GM10248 (cell line): ENCODE measurements at places on chromosomes 5 and 9.

- peak; percentile 31 for DNase-seq
These were observed 524 bp downstream of the CCNB1 start for GRCh38 chr5:69167493-69167855.

DNA sequence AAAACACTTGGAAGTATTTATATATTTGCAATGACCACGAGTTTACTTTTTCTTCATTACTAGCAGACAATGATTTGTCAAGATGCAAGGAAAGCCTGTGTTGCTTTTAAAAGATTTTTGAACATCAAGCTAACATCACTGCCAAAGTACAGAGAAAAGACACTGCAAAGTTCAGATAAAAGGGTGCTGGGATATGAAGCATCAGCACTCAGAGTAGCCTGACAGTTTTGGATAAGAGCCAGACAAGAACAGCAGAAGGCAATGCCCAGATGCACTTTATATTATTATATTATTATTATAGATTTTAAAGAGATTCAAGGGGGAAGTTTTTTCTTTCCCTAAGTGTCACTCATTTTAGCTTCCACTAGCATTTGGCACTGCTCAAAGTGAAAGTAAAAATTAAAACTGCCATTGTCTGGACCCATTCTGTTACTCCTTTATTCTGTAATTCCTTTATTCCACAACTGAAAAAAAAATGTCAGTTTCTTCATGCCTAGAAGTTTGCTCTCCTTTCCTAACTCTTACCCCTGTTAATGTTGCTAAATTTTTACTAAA lies 240.6 kb downstream of the EFNA5 start:
- DNase-seq = no peak

DNA sequence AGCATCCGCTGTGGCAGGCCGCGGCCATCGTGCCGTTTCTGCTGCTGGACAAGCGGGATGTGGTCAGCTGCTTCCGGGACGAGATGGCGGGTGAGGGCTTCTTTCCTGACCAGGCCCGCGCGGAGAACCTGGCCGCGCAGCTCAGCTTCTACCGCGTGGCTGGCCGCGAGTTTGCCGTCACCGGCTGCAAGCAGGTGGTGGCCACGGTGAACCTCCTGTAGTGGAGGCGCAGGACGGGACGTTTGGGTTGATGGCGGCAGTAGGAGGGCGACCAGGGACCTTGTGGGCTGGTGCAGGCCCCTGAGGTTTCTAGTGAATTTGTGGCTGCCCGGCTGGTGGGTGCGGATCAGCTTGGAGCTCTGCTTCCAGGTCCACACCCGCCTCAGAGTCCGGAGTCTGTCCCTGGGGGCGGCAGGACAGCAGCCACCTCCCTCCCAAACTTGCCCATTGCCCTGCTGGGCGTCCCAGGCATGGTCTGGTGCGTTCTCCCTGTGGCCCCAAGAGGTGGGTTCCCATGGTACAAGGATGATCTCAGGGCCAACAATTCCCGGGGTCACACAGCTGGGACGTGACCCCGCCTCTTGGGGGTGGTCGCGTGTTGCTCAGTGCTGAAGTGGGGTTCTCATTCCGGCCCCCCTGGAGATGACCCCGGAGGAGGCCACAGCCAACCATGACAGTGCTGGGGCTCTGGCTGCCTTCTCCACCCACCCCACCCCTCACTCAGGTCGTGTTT lies 2.4 kb downstream of the TOR4A start:
- DNase-seq = no peak

GRCh38 chr9:106885451-106885850 lies 22.5 kb downstream of the ZNF462 start:
- no peak for DNase-seq

- DNase-seq = no peak
These were observed 89.3 kb downstream of the ZCCHC7 start for GRCh38 chr9:37209431-37210386.

DNA sequence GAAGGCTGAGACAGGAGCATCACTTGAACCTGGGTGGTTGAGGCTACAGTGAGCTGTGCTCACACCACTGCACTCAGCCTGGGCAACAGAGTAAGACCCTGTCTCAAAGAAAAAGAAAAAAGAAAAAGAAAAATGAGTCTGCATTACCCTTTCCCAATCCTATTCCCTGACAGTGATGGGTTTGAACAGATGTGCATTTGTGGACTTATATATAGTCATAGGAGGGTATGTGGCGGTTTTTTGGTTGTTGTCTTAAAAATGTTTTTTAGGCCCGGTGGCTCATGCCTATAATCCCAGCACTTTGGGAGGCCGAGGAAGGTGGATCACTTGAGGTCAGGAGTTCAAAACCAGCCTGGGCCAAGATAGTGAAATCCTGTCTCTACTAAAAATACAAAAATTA lies 13.4 kb downstream of the HDHD3 start:
- no peak for DNase-seq

DNA sequence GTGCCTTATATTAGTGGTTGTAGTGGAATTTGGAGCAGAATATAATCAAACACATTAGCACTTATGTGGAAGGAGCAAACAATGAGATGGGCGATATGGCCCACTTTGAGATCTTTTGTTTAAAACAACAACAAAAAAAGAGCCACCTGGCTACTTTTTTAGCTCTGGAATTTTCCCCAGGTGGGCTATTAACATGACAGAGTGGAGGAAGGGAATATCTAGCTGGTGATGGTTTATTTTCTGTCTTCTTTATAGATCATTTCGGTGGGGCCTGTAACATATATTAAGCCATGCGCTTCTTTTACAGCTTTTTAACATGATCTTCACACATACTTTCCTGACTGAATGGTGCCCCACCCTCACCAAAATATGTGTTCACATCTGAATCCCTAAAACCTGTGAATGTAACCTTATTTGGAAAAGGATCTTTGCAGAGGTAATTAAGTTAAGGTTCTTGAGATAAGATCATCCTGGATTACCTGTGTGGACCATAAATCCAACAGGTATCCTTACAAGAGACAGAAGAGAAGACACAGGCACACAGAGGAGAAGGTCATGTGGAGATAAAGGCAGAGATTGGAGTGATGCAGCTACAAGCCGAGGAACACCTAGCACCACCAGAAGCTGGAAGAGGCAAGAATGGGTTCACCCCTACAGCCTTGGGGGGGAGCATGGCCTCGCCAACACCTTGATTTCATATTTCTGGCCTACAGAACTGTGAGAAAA lies 16.6 kb upstream of the ENTREP1 start:
- no peak for DNase-seq

DNA sequence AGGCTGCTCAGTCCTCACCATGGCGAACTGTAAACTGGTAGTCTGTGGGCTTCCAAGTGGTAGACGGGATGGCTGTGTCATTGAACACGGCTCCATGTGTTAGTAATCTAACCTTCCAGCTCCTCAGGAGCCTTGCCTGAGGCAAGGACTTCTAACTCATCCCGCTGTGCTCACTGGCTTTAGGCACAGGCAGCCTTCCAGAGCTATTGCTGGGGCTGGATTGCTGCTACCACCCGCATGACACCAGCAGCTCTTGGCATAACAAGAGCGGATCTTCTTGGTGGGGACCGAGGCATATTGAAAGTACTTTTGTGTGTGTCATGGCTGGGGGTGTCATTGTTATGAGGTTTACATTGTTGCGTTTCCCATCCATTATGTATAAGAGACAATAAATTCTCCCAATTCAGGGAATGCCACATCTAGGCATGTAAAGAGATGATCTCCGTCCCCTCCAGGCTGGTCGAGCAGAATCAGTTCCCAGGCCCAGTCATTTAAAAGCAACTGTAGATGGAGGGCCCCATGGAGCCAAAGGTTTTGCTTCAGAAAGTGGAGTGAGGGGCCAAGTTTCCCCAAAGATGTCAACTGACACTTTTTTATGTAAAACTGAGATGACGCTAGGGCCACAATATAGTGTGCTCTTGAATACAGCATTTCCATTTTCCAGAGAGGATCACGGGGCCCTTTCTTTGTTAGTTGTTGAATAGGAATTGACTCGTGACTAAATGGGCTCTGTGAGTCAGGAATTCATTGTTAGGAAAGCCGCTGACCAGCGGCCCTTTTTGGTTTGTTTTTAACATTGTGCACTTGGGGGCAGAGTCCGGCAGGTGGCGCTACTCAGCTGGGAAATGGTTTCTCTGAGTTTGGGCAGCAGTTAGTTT lies 759.5 kb downstream of the TAF11L14 start:
- peak; percentile 44 for DNase-seq

- no peak for DNase-seq
These were observed 844 bp upstream of the MCCC2 start for GRCh38 chr5:71586052-71586940.

DNA sequence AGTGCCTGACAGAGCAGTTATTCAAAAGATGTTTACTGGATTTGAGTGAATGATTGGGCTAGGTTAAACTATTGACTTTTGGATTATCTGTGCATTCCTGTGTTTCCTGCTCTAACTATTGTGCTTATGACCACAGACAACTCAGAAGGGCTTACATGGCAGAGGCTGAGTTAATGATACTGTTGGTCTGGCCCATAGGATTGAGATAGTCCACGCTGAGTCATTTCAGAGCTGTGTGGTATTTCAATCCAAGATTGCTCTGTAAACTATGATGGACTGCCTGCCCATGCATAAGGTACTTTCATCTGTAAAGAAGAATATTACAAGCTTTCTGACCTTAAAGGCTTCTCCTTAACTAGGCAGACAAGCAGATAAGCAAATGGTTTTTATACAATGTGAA lies 49.1 kb upstream of the SLIT3 start:
- no peak for DNase-seq

DNA sequence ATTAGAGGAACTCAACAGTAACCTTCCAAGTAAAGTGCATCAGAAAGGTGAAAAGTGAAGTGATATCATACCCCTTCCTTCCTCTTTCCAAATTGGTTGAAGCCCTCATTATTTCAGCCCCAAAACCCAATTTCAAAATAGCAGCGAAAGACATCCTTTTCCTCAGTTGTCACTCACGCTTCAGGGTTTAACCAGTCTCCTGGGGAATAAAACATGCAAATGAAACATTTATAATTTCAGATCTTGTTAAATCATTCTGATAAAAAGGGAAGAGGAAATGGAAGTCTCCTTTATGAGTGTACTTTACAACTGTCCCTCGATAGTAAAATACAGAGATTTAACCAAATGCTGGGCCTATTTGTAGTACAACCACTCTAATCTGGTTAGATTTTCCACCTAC lies 22.5 kb downstream of the TRPM6 start:
- no peak for DNase-seq

DNA sequence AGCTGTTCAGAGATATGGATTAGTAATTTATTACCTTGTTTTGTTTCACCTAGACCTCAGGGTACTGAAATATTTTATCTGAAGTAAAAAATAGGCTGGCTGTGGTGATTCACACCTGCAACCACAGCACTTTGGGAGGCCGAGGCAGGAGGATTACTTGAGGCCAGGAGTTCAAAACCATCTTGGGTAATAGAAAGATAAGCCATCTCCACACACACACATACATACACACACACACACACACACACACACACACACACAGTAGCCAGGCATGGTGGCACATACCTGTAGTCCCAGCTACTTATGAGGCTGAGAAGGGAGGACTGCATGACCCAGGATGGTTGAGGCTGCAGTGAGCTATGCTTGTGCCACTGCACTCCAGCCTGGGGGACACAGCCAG lies 3.7 kb downstream of the ANXA2R start:
- no peak for DNase-seq

DNA sequence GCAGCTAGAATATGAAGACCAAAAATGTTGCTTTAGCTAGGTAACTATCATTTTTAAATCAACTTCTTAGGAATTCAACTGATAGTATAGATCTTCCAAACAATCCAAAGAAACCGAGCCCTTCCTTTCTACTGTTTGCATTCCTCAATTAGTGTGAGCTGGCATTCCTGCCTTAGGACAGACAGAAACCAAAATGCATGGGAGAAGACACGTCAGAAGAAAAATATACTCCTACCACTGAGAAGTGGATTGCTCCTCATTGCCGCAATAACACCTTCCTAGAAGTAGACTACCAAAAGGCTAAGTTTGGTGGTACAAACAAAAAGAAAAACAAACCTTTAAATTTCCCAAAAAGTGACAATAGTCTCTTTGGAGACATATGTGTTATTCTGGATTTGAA lies 440.0 kb downstream of the SEMA5A start:
- DNase-seq = no peak

DNA sequence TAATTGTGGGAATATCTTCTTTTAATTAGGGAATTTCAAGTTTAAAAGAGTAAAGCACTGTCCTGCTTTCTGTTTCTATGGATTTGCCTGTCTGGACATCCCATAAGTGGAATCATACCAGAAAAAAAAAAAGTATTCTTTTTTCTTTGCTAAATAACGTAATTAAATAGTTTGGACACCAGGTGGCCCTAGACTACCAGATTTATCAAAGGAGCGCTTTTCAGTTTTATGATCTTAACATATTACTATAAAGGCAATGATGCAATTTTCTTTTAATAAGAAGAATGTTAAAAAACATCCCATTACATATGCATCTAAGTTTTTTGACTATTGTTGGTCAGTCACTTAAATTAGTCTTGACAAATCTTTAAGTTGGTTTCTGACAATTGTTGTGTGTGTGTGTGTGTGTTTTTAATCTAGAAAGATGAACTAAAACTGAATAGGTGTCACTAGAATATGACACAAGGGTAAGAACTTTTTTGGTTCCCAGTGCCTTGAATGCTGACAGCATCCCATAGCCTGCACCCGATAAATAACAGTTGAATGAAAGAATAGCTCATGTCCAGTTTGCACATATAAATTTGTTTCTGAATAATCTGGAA lies 49.5 kb downstream of the C5orf22 start:
- DNase-seq = no peak

DNA sequence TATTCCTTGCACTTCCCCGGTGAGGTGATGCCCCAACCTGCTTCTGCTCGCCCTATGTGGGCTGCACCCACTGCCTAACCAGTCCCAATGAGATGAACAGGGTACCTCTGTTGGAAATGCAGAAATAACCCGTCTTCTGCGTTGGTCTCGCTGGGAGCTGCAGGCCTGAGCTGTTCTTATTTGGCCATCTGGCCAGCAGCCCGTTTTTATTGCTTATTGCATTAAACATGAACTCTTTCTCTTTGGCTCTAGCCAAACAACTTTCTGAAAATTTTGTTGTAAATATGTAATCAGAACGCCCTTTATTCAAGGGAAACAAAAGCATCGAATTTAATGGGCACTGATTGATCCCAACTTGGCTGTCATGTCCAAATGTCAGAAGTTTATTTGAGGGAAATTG lies 124.7 kb upstream of the FTMT start:
- no peak for DNase-seq

GRCh38 chr5:97229196-97229595 lies 46.1 kb upstream of the RIOK2 start:
- DNase-seq = no peak

- no peak for DNase-seq
These were observed 47.1 kb upstream of the PSD2 start for GRCh38 chr5:139748505-139748826.
